ENCODE measurements at places on chromosomes 6 and 20. TPM values are rescaled to one million over a fixed set of nuclear protein-coding genes. Genes with fewer than 3 reads are reported as not detected.

GRCh38 chr6:389622-390021 lies 1.9 kb upstream of the IRF4 start:
- DNase-seq = no peak

- DNase-seq = peak; percentile 65
Observed at GRCh38 chr6:136076496-136076895, 173.6 kb downstream of the MTFR2 start.

DNA sequence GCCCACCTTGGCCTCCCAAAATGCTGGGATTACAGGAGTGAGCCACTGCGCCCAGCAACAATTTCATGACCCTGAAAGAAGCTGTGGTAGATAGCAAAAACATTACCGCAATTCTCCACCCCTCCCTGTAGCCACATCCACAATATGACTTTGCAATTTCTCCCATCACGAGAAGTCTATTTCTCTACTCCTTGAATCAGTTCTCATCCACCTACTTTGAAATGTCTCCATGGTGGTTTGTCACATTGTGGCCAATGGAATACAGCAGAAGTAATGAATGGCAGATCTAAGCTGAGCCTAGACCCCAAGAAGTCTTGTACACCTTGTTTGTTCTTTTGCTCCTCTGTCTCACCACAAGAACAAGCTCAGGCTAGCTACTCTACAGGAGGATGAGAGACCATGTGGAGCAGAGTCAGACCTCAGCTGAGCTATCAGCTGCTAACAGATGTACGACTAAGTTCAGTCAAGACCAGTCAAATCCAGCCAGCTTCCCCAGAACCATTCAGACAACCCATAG lies 6.3 kb downstream of the OXT start:
- DNase-seq = no peak

- no peak for DNase-seq
Observed at GRCh38 chr6:149125309-149125708, 192.2 kb upstream of the TAB2 start.

GRCh38 chr6:90458353-90459224 lies 128.3 kb downstream of the MAP3K7 start:
- DNase-seq = no peak

- DNase-seq = no peak
Observed at GRCh38 chr6:49634836-49635218, 1.8 kb downstream of the RHAG start.

GRCh38 chr6:34901930-34902329 lies 12.9 kb downstream of the ANKS1A start:
- no peak for DNase-seq

- no peak for DNase-seq
Observed at GRCh38 chr6:106528521-106528920, 100.8 kb downstream of the RTN4IP1 start.

DNA sequence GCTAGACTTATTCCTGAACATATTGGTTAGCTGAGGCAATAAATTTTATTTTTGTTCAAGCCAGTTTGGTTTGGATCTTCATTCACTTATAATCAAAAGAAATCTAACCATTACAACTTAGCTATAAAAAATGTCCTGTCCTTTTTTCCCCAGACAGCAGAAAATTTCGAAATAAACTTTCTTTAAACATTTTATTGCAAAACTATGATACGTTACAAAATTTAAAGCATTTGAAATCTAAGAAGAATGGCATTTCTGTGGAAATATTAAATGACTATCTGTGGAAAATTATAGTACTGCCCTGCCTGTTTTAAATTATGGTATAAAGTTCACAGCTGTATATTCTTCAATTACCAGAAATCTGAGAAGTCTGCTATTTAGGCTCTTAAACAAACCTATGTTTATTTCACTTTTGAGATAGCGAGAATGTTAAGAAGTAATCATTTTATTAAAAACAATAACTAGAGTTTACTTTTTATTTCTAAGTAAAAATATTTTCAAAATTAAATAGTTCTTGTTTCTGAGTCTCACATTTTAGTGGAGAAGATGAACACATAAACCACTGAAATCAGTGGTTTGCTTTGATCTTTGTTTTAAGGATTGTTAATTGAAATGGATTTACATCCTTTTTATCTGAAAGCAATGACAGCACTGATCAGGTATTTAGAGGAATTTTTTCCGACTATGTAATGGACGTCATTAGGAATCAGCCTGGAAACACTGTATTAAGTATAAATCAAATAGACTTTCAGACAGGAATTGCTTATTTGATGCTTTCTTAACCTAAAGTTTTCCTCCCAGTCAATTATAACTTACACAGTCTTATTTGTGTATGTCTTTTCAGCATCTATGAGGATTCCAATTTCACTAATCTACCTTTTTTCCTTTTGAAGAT lies 553.7 kb downstream of the COL12A1 start:
- no peak for DNase-seq

- no peak for DNase-seq
Observed at GRCh38 chr6:9499709-9500108, 915.2 kb downstream of the TFAP2A start.

DNA sequence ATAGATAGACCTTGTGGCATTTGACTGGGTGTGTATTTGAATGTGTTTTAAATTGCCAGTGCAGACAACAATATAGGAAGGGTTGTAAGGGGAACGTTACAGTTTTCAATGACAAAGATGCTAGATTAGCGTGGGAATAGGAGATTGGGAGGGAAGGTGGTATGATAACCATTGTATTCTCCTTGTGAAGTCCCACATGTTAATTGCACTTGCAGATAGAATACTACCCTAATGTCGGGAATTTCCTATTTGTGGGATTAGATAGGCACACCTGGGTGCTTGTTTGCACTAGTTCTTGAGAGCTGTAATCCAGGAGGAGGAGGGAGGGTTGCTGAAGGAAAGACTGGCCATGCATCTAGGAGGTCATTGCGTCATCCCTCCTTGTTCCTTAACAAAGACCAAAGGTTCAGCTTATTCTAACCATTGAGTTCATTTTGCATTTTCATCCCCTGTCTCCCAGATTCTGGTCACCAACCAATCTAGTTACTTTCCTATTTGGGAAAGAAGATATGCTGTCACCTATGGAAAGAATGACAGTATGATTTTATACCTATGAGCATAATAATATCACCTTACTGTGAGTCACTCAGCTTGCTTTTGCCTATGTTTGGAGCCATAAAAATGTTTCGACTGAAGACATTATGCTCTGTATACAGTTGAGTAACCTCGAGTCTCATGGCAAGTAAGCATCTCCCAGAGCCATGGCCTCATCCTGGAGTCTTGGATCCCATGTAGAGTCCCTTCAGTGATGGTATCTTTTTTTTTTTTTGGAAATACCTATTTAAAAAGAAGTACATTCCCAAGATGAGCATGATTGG lies 201.5 kb downstream of the DTNBP1 start:
- no peak for DNase-seq

- peak; percentile 75 for DNase-seq
Observed at GRCh38 chr6:124963416-124963785, 1.2 kb downstream of the RNF217 start.

- no peak for DNase-seq
Observed at GRCh38 chr6:134689177-134689576, 260.7 kb downstream of the ALDH8A1 start.

DNA sequence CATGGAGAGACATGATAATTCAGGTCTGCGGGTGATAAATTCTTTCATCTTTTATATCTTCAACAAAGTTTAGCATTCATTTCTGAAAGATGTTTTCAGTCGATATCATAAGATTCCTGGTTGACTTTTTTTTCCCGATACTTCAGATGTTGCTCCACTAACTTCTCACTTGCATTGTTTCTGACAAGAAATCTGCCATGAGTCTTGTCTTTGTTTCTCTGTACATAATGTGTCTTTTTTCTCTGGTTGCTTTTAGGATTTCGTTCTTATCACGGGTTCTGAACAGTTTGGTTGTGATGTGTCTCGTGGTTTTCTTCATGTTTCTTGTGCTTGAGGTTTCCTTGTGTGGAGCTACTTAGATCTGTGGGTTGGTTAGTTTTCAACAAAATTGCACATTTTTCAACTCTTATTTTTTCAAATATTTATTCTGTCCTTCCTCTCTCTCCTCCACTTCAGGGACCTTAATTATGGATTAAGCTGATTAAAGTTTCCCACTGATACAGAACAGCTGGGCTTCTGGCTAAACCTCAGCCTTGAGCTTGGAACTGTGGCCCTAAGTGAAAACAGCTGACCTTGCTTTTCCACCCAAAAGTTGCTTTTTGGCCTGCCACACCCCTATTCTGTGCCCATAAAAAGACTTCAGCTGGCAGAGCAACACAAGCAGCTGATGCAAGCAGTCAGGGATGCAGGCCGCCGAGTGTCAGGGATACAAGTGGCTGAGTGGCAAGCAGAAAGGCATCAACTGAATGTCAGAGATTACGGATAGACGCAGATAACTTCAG lies 97.9 kb upstream of the SNX9 start:
- no peak for DNase-seq

GRCh38 chr6:7148100-7148822 lies 40.5 kb downstream of the RREB1 start:
- no peak for DNase-seq

GRCh38 chr6:20706238-20706938 lies 172.1 kb downstream of the CDKAL1 start:
- DNase-seq = no peak

DNA sequence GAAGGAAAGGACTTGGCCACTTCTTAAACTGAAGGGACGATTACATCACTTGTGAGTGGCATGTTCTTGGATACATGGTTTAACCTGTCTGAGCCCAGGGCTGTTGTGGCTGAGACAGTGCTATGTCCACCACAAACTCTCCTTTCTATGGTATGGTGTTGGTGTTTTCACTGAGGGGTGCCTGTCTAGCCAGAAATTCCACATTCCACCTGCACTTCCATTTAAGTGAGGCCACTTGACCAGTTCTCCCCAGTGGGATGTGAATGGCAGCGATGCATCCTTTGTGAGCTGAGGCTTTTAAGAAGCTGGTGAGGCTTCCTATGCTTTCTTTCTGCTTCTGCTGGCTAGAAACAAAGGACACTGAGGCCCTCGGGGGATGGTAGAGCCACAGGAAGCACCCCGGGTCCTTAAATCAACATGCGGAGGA lies 151.4 kb upstream of the CHD6 start:
- no peak for DNase-seq

DNA sequence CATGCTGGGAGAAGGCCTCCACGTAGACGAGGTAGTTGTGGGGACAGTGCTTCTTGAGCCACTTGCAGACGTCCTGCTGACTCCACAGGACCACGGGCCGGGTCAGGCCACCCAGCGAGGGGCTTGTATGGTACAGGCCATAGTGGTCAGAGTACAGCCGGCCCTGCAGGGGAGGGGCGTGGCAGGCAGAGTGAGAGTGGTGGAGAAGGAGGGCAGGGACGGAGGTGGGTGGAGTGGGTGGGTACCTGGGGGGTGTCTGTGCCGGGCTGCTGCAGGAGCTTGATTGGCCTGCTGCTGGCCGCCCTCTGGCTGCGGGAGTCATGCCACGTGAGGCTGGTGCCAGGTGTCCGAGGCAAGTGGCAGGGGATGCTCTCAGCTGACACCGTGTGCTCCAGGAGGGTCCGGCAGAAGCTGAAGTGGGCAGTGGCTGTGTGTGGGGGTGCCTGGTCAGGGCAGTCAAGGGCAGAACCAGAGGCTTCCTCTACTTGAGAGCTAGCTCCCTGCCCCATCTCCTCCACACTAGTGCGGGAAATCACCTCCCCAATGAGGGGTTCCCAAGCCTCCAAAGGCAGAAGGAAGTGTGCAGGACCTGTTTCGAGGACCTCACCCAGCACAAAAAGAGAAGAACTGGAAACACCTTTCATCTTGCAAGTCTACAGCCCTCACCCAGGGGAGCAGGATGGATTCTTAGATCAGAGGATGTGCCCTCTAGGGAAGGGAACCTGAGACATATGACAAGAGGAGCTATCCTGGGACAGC lies 2.3 kb downstream of the SAMD10 start:
- DNase-seq = no peak

DNA sequence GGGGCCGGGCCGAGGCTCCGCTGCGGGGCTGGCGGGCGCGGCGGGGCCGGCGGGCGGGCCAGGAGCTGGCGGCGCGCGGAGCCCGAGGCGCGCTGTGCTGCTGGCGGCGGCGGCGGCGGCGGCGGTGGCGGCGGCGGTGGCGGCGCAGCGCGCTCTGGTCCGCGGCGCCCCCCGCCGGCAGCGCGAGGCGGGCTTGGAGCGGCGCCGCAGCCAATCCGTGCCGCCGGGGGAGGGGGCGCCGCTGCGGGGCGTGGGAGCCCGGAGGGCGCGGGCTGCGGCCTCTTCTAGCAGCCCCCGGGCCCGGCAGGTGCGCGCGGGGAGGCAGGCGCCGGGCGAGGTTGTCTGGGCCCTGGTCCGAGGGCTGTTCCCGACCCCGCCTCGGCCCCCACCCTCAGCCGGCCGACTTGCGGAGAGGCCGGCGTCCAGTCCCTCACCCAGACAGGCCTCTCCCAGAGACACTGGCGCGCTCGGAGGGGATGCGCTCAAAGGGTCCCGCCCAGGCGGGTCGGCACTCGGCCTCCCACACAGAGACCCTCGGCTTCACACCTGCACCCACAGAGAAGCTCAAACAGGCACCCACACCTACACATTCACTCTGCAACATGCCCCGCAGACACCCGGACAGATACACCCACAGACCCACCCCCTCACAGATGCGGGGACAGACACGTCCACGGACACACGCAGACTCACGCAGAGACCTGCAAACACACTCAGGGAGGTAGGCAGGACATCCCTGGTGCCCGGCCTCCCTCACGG lies at the start of gene RIMS4:
TSS of gene RIMS4 (minus strand) at position 156 of the 759 bp plus-strand sequence. CDS start 275 bp downstream, outside the sequence.
- DNase-seq = peak; percentile 32

- peak; percentile 18 for DNase-seq
Observed at GRCh38 chr20:19851861-19852260, 93.8 kb downstream of the RIN2 start.

Gene TNFRSF6B
- 0.77 TPM for polyA plus RNA-seq

Gene HLA-DOA
- 3.9 TPM for polyA plus RNA-seq

Gene NHSL1
- polyA plus RNA-seq = 20.1 TPM

Gene FYN
- polyA plus RNA-seq = 157 TPM

Gene ZNF217
- polyA plus RNA-seq = 14.7 TPM

Gene FAM162B
- polyA plus RNA-seq = 6.3 TPM

Gene FAM217A
- polyA plus RNA-seq = 1.1 TPM

Gene FAM217B
- polyA plus RNA-seq = 22.4 TPM

Gene OARD1
- 17.0 TPM for polyA plus RNA-seq

Gene HIVEP1
- 30.1 TPM for polyA plus RNA-seq
